IPS-NIHi11 (cell line): ENCODE measurements at places on chromosomes 5 and 9.

GRCh38 chr9:70043689-70044489, at the start of gene MAMDC2:
Gene MAMDC2 (plus strand): TSS chr9:70043848. CDS start chr9:70044198, 350 bp downstream.
- DNase-seq = peak; percentile 68

GRCh38 chr9:7085357-7085756, 327.6 kb downstream of the KDM4C start:
- DNase-seq = no peak

DNA sequence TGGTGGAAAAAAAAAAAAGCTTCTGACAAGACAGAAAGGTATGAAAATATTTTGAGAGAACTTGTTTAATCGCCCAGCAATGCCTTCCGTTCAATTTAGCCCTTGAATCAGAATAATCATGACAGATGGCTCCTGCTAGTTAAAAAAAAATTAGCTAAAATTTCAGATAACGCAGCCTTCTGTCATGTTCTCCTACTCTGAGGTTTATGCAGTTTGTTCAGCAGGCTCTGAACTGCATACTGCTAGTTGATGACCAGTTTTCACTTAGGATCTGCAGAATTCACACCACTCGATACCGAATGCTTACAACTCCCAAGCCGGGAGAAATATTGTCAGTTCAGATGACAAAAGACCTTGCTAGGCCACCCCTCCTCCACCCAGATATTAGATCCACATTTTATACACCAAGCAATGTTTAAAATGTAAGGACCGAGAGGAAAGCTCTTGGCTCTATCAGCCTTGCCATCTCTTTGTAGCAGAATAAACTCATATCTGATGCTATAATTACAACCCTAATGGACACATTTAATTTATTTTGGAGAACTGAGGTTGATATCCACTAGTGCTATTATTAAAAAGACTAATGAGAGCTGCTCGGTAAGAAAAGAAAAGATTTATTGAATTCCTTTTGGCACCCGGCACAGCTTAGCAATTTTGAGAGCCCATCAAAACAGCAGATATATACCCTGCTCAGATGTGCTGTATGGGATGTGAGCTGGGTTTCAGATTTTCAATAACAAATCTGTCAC, 322.8 kb downstream of the GLIS3 start:
- no peak for DNase-seq

DNA sequence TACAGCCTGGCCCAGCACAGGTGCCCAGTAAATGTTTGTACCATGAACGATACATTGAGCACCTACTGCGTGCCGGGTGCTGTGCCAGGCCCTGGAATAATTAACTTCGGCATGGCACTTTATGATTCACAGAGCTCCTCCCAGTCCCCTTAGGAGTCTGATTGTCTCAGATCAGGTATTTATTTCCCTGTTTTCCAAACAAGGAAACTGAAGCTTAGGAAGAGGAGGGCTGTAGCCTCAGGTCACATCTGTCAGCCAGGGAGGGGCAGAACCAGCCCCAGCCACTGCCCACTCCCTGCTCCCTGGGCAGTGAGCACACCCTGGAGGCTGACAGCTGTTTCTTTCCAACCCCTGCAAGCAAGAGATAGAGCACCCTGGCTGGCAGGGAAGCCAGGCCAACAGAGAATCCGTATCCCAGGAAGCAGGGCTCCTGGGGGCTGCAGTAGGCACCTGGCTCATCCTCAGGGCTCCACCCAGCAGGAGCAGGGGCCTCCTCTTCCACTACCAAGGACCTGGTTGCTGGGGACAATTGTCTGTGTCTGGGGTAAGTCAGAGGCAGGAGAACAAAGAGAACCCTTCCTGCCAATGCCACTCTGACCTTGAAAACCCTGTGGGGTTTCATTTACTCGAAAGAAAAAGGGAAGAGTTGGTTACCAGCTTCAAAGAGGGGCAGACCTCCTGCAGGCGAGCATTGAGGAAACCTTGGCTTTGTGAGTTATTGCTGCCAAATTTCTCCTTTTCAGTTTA, 69.0 kb downstream of the DAB2IP start:
- DNase-seq = no peak

DNA sequence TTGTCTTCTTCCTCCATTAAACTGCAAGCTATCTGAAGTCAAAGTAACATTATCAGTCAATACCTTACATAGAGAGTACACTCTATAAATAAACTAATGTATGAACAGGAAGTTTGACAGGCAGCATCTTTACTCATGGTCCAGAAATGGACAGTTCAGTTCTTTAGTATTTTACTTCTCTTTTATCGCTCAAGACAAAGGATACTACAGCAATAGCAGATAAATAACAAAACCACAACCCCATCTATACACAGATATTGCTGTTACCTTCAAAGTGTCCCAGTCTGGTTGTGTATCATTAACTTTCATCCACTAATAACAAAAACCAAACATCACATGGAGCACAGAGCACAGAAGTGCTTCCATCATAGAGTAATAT, 46.4 kb downstream of the SEMA5A start:
- no peak for DNase-seq

- DNase-seq = no peak
Observed at GRCh38 chr5:168951769-168952168, 349.2 kb downstream of the SLIT3 start.

DNA sequence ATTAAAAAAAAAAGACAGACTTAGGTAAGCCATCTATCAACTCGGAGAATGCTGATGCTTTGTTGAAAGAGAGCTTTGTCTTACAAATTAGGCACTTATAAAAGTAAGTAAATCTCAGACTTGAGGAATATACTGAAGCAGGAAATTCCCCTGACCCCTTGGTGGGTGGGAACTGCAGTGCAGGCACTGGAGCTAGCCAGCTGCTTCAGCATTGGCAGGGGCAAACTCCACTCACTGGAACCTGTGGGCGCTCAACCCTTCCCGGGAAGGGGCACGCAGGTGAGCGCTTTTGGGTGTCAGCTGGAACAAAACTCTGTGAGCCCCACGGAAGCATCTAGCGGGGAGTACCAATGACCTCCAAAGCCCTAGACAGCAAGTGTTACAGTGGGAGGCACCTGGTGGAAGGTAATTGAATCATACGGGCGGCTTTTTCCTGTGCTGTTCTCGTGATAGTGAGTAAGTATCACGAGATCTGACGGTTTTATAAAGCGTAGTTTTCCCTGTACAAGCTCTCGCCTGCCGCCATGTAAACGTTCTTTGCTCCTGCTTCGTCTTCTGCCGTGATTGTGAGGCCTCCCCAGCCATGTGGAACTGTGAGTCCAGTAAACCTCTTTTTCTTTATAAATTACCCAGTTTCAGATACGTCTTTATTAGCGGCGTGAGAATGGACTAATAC, 628.0 kb upstream of the CDH18 start:
- DNase-seq = no peak

DNA sequence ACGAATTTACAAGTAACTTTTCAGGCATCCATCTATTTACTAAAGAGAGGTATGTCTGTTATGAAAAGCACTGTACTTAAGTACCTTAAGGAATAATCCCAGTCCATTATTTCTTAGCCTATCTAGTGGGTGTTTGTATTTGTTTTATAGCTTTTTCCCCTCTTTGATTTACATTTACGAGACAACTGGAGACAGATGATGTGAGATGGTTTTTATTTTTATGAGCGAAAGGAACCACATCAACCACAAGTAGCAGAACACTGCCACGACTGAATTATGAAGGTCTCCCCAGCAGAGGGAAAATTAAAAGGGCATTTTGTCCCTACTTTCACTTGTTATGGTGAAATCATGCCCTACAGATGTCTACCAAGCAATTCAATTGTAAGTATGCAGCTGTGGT, 357.8 kb downstream of the NFIB start:
- no peak for DNase-seq

DNA sequence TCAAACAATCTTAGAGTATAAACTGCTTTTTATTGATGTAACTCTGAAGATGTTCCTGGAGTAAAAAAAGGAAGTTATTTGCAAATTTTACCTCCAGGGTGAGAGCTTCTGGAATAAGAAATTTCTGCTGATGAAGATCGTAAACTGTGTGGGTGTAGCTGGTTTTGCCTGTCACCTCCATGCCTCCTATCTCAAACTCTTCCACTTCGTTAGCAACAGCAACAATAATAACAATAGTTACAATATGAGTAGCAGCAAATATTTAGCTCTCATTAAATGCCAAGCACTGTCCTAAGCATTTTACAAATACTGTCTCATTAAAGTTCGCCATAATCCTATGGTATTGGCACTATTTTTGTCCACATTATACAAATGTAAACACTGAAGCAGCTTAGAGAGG, 57.9 kb downstream of the GCNT1 start:
- no peak for DNase-seq

DNA sequence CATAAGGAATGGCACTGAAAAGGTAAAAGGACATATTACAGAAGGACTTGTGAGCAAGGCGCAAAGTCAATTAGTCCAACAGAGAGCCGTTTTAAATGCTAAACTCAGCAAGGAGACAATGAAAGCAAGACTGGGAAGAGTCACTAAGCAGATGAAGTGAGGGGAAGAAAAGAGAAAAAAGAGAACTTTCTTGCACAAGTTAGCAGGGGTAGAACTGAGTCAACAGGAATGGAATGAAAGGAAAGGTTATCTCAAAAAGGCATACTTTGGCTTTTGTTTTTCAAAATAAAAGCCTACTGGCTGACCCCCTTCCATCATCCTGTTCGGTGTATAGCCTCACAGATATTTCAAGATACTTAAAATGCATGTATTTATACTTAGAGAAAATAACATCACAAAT, 75.0 kb downstream of the NR6A1 start:
- no peak for DNase-seq
